ENCODE measurements at places on chromosomes 12 and 14.

DNA sequence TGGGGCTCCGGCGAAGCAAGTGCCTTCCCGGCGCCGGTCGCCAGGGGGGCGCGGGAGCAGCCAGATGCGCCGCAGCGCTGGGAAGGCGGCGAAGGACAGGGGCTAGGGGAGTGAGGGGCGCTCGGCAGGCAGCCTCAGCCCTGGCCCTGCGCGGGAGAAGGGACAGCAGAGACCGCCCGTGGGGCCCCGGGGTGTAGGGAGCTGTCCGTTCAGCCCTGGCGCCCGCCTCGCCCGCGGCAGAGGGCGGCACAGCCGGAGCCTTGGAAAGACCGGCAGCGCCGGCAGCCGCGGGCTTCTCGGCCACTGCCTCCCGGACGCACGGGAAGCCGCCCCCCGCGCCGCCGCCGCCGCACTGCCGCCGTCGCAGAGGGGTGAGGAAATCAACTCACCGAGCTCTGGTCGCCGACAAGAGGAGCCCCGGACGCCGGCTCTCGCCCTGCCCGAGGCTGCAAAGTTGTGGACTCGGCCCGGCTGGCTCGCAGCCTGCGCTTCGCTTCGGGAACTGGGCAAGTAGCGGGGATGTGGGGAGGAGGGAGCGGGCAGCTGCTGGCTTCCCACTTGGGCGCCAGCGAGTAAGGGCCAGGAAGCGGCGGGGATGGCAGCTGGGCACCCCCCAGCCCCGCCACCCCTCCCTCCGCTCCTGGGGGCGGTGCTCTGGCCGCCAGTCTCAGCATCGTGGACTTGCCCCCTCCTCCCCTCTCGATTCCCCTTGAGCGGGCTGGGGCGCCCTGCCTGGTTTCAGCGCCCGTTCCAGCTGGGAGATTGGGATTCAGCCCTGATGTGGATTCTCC lies at the start of gene ZDHHC22:
ZDHHC22 (minus strand) TSS at position 578 of the 791 bp plus-strand sequence. CDS start 2,053 bp downstream, outside the sequence.
- peak; percentile 24 for DNase-seq

DNA sequence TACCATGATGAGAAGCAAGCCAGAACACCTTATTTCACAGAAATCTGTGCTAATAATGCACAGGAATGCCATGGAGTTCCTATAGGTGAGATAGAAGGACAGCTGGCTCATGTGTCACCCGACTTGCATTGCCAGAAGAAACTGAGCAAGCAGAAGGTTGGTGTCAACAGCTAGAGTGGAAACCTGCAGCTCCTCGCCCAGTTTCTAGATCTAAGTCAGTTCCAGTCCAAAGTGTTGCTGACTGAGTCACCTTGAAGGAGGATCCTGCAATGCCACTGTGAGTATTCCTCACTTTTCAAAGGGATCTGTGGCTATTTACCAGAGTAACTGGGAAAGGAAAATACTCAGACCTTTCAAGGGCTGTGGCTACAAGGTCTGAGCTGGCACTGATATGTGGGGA lies 17.1 kb downstream of the CDKL1 start:
- no peak for DNase-seq

GRCh38 chr12:78898416-78898815 lies 33.8 kb downstream of the SYT1 start:
- DNase-seq: no peak

DNA sequence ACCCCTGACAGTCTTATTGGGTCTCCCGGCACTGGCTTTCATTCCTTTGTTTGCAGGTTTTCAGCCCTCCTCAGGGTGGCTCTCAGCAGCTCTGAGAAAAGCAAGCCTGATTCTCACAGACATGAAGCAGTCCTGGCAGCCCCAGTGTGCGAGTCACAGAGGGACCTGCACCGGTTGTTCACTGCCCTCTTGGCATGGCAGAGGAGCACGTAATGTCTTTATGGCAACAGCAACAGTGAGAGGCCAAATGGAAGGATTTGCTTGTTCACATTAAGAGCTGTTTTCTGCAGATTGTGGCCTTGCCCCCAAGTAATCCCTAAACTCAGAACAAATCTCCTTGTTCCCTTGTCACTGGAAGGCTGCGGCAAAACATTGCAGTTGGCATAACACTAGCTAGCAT lies 3.4 kb downstream of the KCNA5 start:
- DNase-seq: no peak

DNA sequence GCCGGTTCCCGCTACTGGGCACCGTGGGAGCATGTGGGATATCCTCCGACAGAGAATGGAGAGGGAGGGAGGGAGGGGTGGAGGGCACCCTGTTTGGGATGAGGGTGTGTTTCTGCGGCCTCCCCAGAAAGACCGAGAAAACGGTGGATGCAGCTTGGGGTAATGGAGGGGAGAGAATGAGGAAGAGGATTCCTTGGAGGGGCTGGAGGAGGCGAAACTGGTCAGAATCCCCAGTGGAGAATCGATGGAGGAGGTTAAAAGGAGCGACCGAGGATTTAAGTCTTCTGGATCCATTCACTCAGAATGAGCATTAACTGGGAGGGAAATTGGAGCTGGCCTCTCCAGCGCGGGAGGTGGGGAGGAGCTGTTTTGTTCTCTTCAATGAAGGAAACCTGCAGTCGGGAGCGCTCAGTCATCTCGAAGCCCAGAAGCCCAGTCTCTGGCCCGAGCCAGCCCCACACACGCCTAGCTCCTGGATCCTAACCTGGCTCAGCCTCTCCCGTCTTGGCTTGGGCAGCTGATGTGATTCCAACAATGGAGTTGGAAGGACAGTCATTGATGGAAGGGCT lies 581 bp downstream of the ARG2 start:
- DNase-seq: no peak

DNA sequence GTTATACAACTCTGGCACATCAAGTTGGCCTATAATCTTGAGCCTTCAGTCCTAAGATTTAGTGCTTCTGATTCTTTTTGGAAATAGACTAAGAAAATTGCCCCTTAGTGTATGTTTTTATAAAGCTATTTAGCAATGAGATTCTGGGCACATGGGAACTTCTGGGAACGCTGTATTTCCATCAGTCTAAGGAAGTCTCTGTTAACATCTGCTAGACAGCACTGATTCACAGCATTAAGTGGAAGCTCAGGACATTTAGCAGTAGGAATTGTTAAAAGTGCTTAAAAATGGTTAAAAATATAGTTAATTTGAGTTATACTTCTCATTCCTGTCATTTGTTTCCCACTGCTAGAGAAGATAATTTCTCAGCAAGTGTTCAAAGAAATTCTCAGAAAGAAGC lies 579.1 kb downstream of the SLC16A7 start:
- no peak for DNase-seq

GRCh38 chr12:3303410-3304136 lies 187.4 kb upstream of the PRMT8 start:
- peak; percentile 47 for DNase-seq

GRCh38 chr14:24888532-24888931 lies 161.4 kb downstream of the STXBP6 start:
- DNase-seq: no peak

GRCh38 chr12:115648463-115648862 lies 629.0 kb downstream of the MED13L start:
- no peak for DNase-seq

- DNase-seq: no peak
Observed at GRCh38 chr12:11555743-11556625, 93.5 kb upstream of the ETV6 start.

DNA sequence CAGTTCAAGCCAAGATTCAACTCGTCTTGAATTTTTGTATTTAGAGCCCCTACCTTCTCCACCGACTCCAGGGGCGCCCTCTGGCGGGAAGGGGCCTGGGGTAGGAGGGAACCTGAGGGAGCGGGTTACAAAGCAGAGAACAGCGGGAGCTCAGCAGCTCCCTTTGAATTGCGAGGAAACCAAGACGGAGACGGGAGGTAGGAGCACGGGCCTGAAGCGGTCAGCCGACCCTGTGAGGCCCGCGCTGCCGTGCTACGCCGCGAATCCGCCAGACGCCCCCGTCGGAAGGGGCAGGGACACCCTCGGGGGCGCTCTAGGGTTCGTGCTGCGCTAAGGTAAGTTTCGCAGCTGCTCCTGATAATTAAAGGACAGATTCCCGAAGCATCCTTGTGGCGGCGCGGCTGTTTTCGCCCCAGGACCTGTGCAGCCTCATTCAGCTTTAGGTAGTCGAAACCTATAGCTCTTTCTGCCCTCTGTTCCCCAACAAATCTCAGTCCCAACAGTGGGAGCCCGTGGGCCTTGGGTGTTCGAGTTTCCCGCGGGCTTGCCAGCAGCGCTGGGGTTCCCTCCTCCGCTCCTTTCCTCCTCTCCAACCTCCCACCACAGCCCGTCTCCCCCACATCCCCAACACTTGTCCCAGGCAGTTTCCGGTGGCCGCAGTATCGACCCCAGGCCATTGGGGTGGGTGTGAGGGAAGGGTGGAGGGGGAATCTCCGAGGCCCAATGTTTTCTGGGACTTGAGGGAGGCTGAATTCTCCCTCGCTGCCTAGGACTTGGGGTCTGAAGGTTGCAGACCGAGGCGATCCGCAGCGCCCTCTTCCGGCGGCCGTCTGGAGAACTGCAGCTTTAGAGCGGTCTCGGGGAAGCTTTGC lies 5.1 kb upstream of the NKX2-1 start:
- DNase-seq: no peak

DNA sequence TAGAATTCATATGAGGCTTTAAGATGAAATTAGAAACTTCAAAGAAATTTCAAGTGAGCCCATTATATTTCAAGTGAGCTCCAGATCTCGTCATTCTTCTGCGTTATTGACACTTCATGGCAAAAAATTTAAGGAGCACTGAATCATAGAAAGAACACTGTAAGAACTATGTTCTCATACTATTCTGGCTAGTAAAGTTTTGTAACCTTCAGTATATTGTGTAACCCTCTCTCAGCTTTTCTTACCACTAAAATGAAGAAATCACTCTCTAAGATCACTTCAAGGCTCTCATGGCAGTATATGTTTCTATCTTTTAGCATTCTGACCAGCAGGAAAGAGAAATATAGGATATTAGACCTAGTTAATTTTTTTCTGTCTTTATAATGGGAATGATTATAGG lies 6.3 kb downstream of the GPHN start:
- no peak for DNase-seq

DNA sequence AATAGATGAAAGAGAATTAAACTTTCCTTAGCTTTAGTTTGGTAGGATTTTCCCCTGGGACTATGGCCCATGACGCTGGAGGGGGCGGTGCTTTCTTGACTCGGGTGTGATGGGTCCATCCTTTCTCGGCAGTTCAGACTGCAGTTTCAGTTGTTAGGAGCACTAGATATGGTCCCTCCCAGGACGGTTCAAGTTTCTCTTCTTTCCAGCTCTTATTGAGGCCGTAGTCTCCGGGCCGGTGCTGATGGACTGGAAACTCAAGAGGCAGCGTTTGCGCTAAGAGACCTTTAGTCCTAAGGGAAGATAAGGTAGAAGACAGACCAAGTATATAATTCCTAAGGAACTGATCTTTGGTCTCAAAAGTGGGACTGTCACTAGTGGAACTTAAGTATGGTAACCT lies 111.2 kb downstream of the RIN3 start:
- no peak for DNase-seq

GRCh38 chr14:89041257-89041582 lies 216.8 kb downstream of the TTC8 start:
- DNase-seq: peak; percentile 44

- no peak for DNase-seq
Observed at GRCh38 chr14:55256586-55256985, 14.6 kb upstream of the FBXO34 start.

GRCh38 chr14:20144820-20145219 lies 6.2 kb downstream of the OR4N5 start:
- no peak for DNase-seq

DNA sequence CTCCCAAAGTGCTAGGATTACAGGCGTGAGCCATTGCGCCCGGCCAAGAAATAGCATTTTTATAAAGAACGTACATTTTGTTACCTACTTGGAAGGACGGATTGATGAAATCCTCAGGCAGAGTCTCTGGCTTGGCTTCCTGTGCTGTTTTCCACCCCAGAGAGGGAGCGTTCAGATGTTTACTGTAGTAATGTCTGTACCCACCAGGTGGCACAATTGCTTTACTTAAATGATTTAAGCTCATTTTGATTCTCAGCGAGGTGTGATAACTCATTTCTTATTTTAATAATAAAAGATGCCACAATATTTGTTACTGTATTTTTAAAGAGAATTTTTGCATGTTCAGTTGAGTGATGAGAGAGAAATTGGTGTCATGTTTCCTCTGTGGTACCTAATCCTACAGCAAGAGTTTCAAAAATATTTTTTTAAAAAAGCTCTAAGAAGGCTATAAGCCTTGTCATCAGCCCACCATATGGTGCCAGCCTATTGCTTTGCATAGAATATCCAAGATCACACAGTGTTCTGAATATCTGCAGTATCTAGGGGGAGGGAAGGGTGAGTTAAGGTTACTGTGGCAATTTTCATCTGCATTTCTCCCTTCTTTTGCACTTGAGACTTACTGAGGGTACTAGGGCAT lies 82.6 kb upstream of the TRAF3 start:
- peak; percentile 29 for DNase-seq

DNA sequence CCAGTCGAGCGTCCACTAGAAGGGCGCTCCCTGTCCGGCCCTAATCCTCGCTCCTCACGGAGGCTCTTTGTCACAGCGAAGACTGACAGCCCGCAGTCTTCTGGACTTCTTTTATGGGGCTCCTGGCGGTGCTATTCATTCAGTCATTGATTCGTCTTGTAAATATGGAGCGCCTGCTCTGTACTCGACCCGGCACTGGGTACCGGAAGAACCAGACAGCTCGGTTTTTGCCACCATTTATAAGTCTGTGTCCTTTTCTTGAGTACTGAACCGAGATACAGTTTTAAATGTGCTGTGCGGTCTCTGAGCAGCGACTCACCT lies 570 bp downstream of the DMAC2L start:
- no peak for DNase-seq

GRCh38 chr14:37515771-37516170 lies 79.3 kb downstream of the FOXA1 start:
- DNase-seq: no peak

DNA sequence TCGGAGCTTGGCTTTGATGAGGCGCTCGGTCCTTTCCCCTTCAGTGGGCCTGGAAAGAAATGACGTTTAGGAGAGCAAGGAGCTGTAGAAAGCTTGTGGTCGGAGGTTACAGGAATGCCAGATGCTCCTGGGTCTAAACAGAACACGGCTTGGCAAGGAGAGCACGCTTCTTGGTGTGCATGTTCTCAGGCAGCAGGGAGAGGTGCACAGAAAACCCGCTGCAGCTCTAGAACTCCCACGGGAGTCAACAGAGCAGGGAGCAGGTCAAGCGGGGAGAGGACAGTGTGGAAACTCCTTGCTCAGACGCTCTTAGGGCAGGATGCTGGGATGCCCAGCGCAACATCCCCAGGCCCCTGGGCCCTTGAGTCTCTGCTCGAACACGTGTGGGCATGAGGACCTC lies 51.0 kb downstream of the SSH1 start:
- DNase-seq: no peak

DNA sequence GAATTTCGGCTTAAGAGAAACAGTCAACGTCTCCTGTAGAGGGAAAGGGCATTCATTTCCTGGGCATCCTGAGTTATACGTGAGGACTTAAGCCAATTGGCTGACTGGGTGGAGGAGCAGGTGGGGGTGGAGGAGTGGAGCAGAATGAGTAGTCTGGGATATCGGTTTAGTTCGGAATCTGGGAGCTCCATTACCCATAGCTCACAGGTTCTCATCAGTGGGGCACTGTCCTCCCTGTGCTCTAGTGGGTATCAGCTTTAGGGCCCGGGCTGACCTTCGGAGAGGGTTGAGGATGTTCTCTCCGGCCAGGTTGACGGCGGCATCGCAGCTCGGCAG lies 704 bp downstream of the SDR39U1 start:
- no peak for DNase-seq

All from NCI-H1417 treated with DMSO at 0.1 percent for 48 hours (cell line).